D341Med (cell line): ENCODE measurements at places on chromosomes 11 and 22.

- no peak for DNase-seq
These were observed 9.4 kb downstream of the FHIP1B start for GRCh38 chr11:6225024-6225423.

DNA sequence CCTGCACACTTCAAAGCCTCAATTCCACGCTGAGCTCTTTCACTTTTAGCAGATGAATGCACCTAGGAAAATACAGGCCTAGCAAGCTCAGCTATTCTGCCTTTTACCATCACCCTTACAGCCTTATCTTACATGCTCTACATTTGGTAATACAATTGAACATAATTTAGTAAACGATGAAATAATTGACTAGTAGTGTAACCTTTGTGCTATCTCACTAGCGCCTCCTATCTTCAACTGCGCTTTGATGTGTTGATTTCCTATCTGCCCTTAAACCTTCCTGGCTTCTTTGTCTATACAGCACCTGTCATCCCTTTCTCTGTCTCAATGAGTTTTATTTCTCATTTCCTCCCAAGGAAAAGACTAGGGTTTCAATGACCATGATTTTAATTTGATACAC lies 149.7 kb downstream of the LRRC4C start:
- DNase-seq, result no peak

DNA sequence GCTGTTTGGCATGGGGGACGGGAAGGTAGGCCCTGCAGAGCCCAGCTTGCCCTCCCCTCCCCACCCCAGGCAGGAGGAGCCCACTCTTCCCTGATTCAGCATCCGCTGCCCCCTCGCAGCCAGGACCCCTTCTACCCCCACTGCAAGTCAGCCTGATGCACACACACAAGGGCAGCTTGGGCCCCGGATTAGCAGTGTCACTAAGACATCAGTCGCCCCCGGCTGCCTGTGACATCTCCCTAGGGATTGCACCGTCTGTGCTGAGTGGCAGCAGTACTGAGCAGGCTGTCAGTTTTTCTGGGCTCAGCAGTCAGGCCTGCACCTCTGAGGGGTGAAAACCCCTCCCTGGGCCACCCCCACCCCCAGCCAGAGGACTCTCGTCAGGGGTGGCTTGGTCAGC lies 30.4 kb upstream of the SYT7 start:
- DNase-seq, result peak; percentile 89

DNA sequence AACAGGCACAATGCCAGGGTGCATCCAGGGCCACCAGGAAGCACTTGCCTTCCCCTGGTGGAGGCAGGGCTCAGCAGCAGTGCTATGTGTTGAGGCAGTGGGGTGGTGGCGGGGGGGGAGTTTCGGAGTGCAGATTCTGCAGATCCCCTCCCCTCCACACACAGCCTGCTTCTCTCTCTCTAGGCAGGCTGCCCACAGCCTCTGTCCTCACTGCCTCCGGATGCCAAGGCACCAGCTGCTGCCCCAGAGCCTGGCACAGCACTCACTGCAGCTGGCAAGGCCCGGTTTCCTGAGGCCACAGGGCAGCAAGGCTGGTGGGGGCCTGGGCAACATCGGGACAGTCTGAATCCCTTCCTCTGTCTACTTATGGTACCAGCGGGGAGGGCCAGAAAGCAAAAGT lies 35.8 kb downstream of the NRXN2 start:
- no peak for DNase-seq

DNA sequence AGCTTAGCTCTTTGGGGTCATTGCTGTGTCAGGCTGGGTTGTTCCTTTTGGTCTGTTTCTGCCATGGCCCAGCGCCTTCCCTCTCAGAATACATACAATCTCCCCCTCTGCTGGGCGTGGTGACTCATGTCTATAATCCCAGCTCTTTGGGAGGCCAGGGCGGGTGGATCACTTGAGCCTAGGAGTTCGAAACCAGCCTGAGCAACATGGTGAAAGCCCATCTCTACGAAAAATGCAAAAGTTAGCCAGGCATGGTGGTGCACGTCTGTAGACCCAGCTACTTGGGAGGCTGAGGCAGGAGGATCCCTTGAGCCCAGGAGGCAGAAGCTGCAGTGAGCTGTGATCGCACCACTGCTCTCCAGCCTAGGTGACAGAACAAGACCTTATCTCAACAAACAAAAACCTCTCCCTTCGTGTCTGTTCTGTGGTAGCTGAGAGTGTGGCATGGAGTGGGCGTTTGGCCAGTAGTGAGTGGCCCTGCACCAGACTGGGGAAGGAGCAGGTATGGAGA lies 46.7 kb upstream of the RAB1B start:
- DNase-seq, result no peak

GRCh38 chr11:60563553-60564235 lies 48.5 kb downstream of the MS4A13 start:
- DNase-seq, result peak; percentile 73

GRCh38 chr22:42752912-42753311 lies 32.2 kb upstream of the A4GALT start:
- DNase-seq, result peak; percentile 20

DNA sequence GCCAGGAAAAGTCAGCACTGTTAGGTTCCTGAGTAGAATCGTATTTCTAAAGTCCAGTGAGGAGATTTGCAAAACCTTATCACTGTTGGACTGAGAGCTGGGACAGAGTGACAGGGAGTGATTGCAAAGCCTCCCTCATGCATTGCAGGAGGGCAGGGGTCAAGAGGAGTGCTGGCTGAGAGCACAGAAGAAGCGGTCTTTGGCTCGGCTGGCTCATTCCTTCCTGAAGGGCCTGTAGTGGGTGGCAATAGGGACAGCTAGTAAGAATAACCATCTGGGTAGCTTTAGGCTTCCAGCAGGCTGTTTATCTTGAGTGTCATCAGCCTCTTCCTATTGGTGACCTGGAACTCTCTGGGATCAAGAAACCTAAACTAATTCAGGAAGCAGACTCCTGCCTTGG lies 53.4 kb downstream of the CD44 start:
- DNase-seq, result no peak

DNA sequence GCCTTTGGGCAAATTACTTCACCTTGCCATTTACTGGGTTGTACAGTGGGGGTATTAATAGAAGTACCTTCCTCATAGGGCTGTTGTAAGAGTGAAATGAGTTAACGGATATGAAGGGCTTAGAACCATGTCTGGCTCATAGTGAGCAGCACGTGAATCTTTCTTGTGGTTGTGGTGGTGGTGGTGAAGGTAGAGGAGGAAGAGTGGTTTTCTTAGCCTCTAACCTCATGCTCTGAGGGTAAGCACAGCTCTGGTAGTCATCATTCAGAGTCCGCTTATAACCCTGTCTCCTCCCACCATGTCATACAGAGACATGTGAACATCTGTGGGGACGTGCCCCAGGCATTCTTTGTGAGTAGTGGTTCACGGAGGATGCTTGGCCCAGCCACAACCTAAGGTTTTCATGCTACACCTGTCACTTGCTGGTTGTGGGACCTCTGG lies 43.6 kb downstream of the TEAD1 start:
- DNase-seq, result no peak

DNA sequence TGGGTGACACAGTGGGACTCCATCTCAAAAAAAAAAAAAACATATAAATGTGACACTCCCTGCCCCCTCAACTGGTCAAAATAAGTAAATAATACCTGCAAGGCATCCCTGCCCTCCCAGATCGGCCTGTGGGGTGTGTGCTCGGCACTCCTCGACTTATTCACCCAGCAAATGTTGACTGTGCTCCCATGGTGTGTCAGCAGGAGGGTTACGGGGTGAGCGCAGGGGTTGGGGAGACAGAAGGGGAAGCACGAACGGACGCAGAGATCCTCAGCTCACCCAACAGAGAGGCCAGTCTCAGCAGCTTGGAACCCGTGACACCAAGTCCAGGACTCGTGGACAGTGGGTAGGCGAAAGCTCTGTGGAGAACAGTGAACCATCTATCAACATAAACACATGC lies 1.6 kb upstream of the ADM2 start:
- DNase-seq, result no peak

DNA sequence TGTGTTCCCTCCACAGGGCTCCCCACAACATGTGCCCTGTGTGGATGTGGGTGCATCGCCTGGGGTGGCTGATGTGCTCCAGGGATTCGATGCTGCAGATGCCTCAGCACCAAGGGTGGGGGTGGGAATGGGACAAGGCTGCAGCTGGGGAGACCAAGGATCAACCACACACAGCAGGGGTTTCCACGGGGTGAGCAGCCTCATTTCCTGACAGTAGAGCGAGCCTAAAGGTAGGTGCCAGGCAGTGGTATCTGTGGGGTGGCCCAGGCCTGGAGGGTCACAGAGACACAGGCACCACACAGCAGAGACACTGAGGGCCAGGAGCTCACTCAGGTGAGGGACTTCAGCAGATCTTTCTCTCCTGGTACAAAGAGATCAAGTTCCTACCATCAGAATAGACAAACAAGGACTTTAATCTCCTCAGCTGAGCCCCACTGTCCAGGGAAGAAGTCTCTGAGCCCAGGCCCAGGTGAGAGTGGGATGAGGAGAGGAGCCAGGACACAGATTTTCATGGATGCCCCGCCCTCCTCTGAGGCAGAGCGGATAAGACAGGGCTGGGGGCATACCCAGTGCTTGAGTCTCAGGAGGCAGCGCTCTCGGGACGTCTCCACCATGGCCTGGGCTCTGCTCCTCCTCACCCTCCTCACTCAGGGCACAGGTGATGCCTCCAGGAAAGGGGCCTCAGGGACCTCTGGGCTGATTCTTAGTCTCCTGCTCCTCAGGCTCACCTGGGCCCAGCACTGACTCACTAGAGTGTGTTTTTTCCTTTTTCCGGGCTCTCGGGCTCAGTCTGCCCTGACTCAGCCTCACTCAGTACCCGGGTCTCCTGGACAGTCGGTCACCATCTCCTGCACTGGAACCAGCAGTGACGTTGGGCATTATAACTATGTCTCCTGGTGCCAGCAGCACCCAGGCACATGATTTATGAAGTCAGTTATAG lies 19.7 kb downstream of the GGTLC2 start:
- no peak for DNase-seq

- DNase-seq, result no peak
These were observed 9.1 kb upstream of the PPARA start for GRCh38 chr22:46140989-46141928.

DNA sequence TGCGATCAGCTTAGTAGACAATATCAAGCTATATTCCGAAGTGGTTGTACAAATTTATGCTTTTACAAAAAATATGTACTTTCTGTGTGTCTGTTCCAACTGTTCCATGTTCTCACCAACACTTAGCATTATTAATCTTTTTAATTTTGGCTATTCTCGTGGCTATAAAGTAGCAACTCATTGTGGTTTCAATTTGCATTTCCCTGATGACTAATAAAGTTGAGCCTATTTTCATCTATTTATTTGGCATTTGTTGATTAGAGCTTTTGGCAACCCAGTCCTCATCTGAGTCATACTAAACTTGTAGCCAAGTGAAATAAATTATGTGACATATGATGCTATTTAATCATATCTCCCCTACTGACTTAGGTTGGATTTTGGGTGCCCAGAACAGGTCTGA lies 115.9 kb downstream of the FBXO7 start:
- DNase-seq, result no peak

DNA sequence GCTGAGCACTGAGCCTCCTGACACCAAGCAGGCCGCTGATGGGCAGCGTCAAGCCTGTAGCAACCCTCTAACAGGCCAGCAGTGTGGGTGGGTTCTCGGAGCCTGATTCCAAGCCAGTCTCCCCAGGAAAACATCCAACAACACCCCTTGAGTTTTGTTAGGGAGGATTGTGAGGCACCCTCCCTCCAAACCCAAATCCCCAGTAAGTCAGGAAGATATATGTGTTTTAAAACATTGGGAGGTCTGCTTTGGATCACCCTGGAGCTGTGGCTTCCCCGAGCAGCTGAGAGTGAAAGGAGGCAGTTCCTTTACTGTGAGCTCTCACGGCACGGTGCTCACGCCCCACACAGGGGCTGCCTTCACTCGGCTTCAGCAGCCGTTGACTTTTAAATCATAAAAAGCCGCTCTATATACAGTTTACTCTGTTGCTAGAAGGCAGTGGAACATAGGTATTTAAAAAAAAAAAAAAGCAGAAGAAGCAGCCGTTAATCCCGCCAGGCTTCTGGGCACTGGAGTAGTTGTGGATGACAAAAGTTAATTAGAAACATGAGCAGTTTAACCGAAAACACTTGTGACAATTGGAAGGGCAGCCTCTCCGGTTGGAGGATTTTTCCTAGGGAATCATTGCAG lies 218.6 kb downstream of the NAV2 start:
- no peak for DNase-seq

GRCh38 chr11:15622231-15622890 lies 507.6 kb downstream of the INSC start:
- peak; percentile 76 for DNase-seq

DNA sequence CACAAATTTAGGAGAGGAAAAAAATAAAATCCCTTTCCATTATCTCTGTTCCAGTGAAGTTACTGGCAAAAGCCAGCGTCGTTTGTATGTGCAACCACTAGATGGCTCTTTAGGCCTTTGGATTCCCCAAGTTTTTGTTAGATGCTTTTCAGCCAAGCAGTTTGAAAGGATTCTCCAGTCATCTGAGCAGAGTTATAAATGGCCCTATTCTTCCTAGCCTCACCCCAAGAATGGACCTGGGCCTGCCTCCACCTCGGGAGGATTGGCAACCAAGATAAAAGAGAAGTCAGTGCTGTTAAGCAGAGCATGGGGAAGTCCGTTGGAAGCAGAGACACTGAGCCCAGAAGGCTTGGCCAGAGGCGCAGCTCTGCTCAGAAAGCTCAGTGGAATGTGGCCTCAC lies 15.4 kb downstream of the FAM181B start:
- peak; percentile 68 for DNase-seq

DNA sequence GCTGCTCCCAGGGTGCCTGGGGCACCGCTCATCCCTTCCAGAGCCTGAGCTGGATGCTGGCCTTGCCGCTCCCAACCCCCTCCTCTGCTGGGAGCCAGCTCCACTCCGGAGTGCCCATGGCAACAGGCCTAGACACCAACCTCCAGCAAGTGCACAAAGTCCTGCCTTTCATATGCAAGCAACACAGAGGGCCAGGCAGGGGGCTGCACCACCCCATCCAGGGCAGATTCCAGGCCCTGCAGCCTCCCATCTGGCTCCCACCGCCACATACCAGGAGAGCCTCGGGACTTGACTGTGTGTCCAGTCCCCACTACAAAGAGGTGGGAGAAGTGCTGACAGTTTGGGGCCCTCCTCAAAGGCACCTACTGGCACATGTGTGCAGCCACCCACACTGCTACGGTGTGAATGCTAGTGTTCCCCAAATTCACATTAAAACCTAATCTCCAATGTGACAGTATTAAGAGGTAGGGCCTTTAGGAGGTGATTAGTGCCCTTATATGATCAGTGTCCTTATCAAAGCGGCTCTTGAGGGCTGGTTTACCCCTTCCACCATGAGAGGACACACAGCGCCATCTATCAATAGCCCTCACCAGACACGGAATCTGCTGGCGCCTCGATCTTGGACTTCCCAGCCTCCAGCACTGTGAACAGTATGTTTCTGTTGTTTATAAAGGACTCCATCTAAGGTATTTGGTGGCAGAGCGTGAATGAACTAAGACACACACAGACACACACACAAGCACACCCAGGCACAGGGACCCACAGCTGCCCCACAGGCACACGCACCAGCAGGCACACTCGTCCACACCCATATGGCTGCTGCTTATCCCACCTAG lies 16.2 kb downstream of the ARVCF start:
- no peak for DNase-seq
